ENCODE measurements at places on chromosomes 4 and X. TPM values are rescaled to one million over a fixed set of nuclear protein-coding genes. Genes with fewer than 3 reads are reported as not detected.
A peak's percentile ranks its signal among the peaks of the same experiment; 100 is the strongest.

Gene CNGA1
- polyA plus RNA-seq, result not detected

Gene RXFP1
- not detected for polyA plus RNA-seq

Gene FAM133A
- not detected for polyA plus RNA-seq

Gene CCDC158
- polyA plus RNA-seq, result not detected

Gene CENPC
- polyA plus RNA-seq, result 3.2 TPM

Gene MID2
- 1.1 TPM for polyA plus RNA-seq

Gene GPR173
- polyA plus RNA-seq, result 5.2 TPM

Gene MAOB
- polyA plus RNA-seq, result 0.46 TPM

Gene FAM236D
- not detected for polyA plus RNA-seq

Gene ITIH6
- not detected for polyA plus RNA-seq

DNA sequence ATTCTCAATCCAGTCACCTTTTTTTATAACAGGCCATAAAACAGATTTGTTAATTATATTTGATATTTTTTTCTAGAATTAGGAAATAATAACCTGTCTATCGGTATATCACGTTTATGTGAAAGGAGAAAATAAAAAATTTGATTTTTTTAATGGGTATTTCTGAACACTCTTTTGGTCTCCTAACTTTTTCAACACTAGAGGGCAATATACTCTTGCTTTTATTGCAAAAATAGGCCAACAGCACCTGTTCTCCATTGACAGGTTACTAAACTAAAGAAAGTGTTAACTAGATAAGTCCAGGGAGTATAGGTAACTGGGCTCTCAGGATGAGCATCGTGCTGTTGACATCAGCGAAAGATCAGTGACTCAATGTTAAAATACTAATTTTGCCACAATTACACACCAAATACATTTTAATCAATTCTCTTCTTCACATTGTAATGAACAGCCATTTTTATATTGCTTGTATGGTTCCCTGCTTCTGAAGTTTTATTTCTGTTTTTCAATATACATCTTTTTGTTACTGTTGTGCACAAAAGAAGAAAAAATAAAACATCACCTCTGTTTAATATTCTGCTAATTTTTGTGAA is 22.8 kb downstream of the NDST4 start:
- peak; percentile 0 for DNase-seq

GRCh38 chr4:13267091-13267490 is 217.0 kb downstream of the RAB28 start:
- DNase-seq, result no peak

GRCh38 chr4:159191989-159192388 is 89.1 kb downstream of the RAPGEF2 start:
- DNase-seq, result peak; percentile 85

GRCh38 chr4:48175806-48176205 is 41.8 kb upstream of the TXK start:
- DNase-seq, result peak; percentile 16

DNA sequence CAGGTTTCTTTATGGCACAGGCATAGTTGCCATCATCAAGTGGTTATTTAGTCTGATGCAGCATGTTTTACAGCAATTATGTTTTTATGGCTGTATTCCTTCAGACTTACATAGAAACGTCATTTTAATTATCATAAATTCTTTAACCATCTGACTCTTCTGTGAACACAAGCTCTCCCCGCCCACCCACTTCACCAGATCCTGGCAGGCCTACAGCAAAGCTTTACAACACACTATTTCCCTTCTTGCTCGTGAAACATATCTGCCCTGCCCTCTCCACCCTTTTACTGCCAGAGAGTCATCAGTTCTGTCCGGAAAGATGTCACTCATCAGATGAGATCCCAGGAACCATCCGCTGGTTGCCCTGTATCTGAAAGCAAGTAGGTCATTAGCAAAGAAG is 120.5 kb downstream of the HS6ST2 start:
- no peak for DNase-seq

DNA sequence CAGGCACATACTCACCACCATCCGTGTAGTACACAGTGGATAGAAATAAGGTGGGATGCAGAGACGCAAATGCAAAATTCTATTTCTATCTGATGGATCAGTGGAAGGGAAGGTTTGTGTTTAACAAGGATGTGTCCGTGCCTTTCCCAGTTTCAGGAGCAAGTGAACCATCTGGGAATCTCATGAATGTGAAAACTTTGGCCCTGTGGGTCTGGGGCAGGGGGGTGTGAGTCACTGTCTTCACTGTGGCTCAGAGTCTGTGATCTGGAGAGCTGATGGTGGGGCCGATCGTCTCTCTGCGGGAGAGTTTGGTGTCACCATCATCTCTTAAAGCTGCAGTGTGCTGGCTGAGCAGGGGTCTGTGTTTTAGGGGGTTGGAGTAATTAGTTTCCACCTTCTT is 179.3 kb upstream of the STS start:
- DNase-seq, result no peak

GRCh38 chrX:30241724-30242415 is at the start of gene MAGEB4:
MAGEB4 (plus strand) TSS chrX:30242000; CDS start chrX:30242136, 136 bp downstream.
- DNase-seq, result no peak

DNA sequence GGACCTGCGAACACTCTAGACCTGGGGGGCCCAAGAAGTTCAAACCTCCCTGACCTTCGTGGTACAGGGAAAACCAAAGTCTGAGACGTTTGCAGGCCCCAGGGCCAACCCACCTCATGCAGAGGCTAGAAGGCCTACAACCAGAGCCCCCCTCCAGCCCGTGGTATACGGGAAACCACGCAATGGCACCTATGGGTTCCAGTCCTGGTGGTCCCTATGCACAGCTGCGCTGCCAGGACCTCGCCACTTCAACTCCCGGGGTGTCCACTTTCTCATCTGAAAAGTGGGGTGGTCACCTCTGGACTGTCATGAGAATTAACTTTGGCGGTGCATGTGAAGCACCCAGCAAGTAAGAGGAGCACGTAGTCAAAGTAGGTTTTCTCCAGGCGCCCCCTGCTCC is 8.4 kb upstream of the MSX1 start:
- DNase-seq, result no peak

DNA sequence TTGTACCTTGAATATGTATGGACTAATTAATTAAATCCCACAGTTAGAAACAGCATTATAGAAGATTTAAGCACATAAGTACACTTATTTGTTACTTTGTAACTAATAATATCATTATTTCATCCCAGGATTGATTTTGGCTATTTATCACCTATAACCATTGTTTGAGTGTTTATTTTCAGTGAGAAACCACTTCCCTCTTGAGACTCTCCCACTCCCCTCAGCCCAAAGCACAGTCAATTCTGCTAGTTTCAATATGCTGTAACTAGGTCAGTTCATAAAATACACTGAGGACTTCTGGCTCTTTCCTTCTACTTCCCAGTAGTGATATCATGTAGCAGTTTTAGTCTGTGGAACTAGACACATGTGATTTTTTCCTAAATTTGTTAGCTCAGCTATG is 16.3 kb downstream of the OFD1 start:
- DNase-seq, result no peak

DNA sequence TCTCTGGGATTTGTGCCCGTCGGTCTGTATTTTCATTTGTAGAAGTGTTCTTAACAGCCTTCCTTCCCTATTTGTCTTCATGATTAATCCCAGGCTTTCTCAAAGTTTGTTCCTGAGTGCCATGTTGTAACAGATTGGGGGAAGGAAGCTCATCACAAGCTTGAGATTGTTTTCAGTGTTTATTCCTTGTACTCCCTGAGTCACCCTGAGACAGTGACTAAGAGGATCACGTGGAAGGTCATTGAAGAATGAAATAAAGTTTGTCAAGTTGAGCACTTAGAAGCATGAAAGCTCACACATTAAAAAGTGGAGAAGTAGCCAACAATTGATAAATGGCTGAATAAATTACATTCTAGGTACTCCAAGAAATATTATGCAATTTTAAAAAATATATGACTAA is 153.5 kb upstream of the FAM241A start:
- peak; percentile 53 for DNase-seq

GRCh38 chr4:151922306-151922705 is 161.5 kb upstream of the GATB start:
- peak; percentile 4 for DNase-seq

DNA sequence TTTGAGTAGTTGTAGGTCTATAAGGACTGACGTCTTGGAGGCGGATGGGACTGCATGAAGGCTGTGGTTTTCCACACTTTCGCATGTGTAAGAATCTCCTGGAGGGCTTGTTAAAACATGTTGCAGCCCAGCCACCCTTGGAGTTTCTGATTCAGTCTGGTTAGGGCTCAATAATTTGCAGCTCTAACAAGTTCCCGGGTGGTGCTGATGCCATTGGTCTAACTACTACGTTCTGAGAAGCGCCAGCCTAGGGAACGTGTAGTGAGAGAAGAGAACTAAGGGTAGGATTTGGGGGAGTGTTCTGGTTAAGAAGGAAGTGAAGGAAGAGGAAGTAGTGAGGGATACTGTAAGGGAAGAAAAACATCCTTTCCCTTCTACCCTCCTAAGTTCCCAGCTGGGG is 138.9 kb downstream of the LARP7 start:
- DNase-seq, result no peak

DNA sequence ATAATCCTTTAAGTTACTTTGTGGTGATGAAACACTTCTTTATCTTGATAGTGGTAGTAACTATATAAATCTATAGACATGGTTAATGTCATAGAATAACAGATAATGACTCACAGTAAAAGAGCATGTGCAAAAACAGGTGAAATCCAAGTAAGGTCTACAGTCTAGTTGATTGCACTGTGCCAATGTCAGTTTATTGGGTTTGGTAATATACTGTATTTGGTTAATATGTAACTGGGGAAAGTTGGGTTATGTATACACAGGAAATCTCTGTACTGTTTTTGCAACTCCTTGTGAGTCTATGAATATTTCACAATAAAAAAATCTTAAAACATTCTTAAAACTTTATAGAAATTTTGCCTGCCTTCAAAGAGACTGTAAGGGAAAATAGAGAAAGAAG is 1067.6 kb upstream of the FTHL17 start:
- DNase-seq, result no peak

GRCh38 chr4:90074322-90074886 is 52.8 kb upstream of the CCSER1 start:
- no peak for DNase-seq

- peak; percentile 82 for DNase-seq
These were observed 11.6 kb upstream of the BMP2K start for GRCh38 chr4:78764498-78764961.

DNA sequence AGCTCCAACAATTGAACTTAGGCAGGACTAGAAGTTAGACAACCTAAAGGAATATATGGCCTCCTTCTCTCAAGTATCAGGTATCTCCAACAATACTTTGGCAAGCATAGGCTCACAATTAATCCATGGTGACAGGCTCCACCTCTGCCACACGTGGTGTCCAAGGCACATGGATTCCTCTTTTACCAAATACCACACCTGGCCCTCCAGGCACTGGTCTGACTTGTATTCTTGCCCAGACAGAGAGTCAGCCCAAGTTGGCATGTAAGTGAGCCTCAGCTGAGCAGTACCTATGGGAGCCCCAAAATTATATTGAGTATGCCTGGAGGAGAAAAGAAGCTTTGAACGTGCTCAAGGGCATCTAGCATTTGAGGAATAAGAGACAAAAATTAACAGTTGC is 19.6 kb downstream of the SRPX2 start:
- DNase-seq, result no peak

DNA sequence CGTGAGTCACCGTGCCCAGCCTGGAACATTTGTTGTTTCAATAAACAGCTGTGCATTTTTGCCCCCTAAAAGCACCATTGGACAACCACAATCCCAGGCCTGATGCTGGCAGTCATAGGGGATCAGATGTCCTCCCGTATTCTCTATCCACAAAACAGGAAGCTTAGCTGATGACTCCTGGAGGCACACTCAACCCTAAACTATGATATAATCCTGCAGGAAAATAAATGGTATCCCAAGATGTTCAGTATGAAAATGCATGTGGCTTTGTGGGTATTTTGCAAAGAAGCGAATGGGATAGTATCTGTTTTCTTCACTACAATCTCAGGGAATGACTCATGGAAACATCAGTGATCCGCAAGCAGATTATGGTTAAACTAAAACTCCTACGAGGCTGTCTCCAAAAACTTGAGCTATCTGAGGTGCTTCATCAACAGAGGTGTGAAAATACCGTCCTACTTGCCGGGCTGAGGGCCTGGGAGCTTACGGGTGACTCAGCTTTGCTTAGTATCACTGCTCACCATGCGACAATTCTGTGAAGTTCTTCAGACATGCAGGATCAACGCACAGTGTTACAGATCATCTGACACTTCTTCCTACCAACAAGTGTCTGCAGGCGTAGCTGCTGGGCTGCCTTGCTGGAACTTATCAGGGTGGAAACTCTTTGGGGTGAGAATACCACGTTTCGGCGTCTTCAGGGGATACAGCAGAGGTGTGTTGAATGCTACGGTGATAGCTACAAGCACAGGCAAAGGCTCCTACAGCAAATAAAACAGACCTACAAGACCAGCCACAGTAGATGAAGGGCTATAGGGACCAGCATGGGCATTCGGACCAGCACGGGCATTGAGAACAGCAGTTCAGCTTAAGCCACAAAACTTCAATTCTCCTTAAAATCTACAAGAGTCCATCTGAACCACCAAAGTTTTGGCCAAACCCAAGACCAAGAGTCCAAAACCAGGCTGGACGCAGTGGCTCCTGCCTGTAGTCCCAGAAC is 148.5 kb downstream of the DHRSX start:
- peak; percentile 99 for DNase-seq

GRCh38 chrX:11970578-11971359 is 167.5 kb upstream of the FRMPD4 start:
- peak; percentile 17 for DNase-seq

DNA sequence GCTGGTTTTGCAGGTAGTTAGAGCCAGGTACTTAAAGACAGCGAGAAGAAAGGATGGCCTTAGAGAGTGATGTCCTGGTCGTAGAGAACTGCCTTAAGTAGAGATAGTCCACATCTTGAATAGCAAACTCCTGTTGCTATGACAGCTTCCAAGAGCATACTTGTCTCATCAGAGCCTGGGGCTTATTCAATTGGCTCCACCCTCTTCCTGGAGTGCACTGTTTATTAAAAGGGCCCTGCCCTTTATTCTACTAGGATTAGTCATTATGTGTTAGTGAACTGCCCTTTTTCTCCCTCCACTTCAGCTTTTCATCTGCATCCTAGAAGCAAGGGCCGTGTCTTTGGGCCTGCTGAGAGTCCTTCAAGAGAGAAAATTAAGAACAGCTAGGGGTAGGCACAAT is 94.5 kb upstream of the EOLA2 start:
- peak; percentile 81 for DNase-seq

GRCh38 chr4:113635739-113636437 is 125.7 kb downstream of the CAMK2D start:
- DNase-seq, result peak; percentile 86

DNA sequence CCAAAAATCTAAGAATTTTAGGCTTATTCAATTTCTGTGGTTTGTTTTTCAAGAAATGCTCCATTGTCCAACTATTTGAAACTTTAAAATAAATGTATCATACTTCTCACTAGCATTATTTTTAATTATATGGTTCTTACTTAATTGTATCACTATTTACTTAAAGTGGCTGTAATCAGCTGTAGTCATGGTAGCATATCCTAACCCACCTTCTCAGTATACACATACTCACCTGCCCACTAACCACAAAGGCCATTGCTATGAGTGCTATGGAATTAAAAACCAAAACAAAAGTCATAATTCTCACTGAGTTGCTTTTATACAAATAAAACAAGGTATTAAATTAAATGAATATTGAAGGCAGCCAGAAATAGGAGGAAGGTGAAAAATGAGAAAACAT is 5.0 kb downstream of the FBXO8 start:
- no peak for DNase-seq

GRCh38 chr4:138659037-138659811 is 356.4 kb upstream of the NOCT start:
- DNase-seq, result no peak
